ENCODE measurements at places on chromosomes 6 and 20.

DNA sequence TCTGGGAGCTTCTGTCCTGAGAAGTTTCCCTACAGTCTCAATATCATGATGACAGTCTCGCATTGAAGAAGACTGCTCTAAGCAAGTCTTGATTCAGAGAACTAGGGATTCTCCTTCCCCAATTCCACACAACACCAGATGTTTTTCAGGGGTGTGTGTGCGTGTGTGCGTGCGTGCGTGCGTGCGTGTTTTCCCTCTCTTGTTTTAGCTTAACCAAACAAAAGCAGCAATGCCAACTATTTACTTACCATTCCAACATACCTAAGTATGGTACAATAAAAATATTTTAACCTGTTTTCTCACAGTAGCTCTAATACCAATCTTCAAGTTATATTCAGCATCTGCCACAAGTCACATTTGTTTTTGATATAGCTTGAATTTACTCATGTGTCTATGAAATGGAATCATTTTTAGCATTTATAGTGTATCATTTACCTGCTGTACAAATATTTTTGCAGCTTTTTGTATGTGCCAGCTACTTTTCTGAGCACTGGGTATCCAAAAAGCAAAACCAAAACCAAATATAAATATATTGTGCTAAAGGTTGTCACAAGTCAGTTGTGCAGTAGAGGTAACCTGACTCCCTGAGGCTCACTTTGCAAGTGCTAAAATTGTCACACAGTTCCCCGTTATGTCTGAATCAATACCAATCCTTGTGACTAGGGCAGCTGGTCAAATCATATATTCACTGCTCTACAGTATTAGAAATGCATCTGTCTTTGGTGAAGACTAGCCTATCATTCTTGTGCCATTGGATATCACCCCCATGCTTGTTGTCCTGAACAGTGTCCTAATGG is 21.7 kb upstream of the MYLIP start:
- no peak for DNase-seq

DNA sequence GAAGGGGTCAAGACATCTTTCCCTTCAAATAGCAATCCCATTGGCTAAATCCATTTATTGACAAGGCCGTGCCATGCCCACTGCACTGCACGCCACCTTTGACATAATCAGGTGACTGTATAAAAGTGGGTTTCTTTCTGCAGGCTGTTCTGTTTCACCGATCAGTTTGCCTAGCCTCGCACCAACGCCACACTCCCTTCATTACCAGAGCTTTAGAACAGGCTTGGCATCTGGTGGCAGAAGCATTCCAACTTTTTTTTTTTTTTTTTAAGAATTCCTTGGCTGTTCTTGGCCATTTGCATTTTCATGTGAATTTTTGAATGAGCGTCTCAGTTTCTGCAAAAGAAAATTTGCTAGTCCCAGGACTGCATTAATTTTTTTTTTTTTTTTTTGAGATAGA is 78.1 kb downstream of the PPP1R3G start:
- no peak for DNase-seq

DNA sequence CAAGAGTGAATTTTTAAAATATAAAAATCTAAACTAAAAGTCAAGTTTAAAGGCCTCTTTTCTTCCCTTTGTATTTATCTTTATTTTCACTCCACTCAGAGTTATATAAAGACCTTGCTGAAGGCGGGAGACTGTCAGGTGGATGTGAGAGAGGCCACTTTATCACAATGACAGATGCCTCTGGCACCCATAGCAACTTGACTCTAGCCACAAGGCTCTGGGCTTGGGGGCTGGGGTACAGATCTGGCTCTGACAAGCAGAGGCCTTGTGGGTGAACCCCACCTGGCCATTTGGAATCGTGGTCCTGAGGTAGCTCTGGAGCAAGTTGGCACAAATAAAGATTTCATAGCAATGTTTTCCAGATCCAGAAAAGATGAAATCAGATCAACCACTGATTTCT is 417.2 kb downstream of the RFPL4B start:
- DNase-seq: no peak

DNA sequence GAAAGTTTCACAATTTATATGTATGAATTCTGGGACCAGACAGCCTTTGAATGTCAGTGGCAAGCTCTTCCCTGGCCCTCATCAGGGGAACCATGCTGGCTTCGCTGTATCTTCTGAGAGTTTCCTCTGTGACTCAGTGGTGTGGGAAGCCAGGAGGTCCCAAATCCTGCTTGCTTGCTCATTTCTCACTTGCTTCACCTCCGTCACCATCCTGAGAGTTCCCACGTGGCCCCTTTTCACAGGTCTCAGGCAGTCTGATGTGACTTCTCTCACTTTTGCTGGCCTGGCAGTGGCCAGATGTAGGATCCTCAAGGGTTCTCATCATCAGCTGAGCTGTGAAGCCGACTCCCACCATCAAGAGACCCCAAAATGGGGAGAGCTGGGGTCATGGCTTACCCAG is 28.4 kb upstream of the RIN2 start:
- no peak for DNase-seq

- no peak for DNase-seq
Measured at GRCh38 chr20:14223806-14224205, 113.6 kb downstream of the FLRT3 start.

GRCh38 chr20:20699144-20699543 is 13.3 kb downstream of the RALGAPA2 start:
- no peak for DNase-seq

GRCh38 chr20:40583205-40583604 is 105.8 kb downstream of the MAFB start:
- no peak for DNase-seq

GRCh38 chr6:168387426-168387825 is 53.6 kb upstream of the SMOC2 start:
- no peak for DNase-seq

DNA sequence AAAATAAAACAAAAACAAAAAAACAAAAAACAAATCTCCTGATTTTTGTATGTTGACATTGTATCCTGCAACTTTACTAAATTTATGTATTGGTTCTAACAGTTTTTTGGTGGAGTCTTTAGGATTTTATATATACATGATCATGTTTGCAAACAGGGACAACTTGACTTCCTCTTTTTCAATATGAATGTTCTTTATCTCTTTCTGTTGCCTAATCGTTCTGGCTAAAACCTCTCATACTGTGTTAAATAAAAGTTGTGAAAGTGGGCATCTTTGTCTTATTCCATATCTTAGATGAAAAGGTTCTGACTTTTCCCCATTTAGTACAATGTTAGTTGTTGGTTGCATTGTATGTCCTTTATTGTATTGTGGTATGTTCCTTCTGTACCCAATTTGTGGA is 261.7 kb upstream of the NOX3 start:
- DNase-seq: no peak

- no peak for DNase-seq
Measured at GRCh38 chr6:144316862-144317195, 31.7 kb downstream of the UTRN start.

- no peak for DNase-seq
Measured at GRCh38 chr6:115882174-115882573, 178.5 kb downstream of the FRK start.

DNA sequence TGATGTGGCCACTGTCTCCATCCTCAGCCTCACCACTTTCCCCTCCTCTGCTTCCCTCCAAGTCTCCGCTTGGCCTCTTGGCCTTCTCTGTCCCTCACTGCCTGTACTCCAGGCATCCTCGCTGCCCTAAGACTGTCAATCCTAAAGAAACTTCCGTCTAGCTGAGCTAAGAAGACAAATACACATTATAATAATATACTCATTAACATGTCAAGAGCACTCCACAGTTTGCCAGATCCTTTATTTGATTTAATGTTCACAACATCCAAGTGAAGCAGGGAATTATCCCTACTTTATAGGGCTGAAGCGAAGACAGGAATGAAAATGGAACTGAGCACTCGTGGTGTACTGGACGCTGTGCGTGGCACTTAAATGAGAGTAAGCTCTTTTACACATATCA is 72.4 kb upstream of the SLC22A23 start:
- DNase-seq: no peak

GRCh38 chr6:143410859-143411270 is 39.6 kb downstream of the ADAT2 start:
- no peak for DNase-seq

Data from NCI-H526 (cell line).